Bronchus fibroblast of lung (primary cell): ENCODE measurements at places on chromosomes 7 and 10. TPM values are rescaled to one million over a fixed set of nuclear protein-coding genes. Genes with fewer than 3 reads are reported as not detected.

OSBPL3 gene
- 12.6 and 13.5 TPM in 2 replicates for total RNA-seq

TMEM196 gene
- total RNA-seq = under 0.01 TPM in 1 of 2 replicates, not detected in the other

PLXNA4 gene
- under 0.01 and 0.15 TPM in 2 replicates for total RNA-seq

STN1 gene
- 36.7 and 37.5 TPM in 2 replicates for total RNA-seq

LIPM gene
- total RNA-seq = not detected in 2 replicates

CPA4 gene
- total RNA-seq = 26.7 and 28.1 TPM in 2 replicates

PURB gene
- total RNA-seq = 4.5 and 6.4 TPM in 2 replicates

PPP1R17 gene
- not detected in 2 replicates for total RNA-seq

SYNPO2L gene
- under 0.01 TPM in 1 of 2 replicates, not detected in the other for total RNA-seq

ENKUR gene
- 0.45 TPM in 1 of 2 replicates, not detected in the other for total RNA-seq

PLAC9 gene
- 16.6 and 23.6 TPM in 2 replicates for total RNA-seq

SLIT1 gene
- total RNA-seq = under 0.01 and 0.17 TPM in 2 replicates

GPR26 gene
- not detected in 2 replicates for total RNA-seq

CALN1 gene
- under 0.01 TPM in 1 of 2 replicates, not detected in the other for total RNA-seq

SCD gene
- total RNA-seq = 820 and 879 TPM in 2 replicates

GDI2 gene
- 309 and 351 TPM in 2 replicates for total RNA-seq

PDZD7 gene
- 0.84 and 1.0 TPM in 2 replicates for total RNA-seq

HOXA3 gene
- total RNA-seq = 1.3 and 2.9 TPM in 2 replicates

CDNF gene
- total RNA-seq = 0.34 and 1.9 TPM in 2 replicates

TFEC gene
- not detected in 2 replicates for total RNA-seq

TMEM139 gene
- total RNA-seq = 0.17 and 0.45 TPM in 2 replicates

SPDYE9 gene
- total RNA-seq = not detected in 2 replicates

FAM131B gene
- total RNA-seq = 0.84 and 1.0 TPM in 2 replicates

ZNF365 gene
- 0.74 and 0.84 TPM in 2 replicates for total RNA-seq

FEZF1 gene
- not detected in 2 replicates for total RNA-seq

TES gene
- 40.9 and 47.1 TPM in 2 replicates for total RNA-seq

ITPRID1 gene
- not detected in 2 replicates for total RNA-seq

HILPDA gene
- 18.5 and 24.1 TPM in 2 replicates for total RNA-seq

CCDC136 gene
- 1.2 and 3.3 TPM in 2 replicates for total RNA-seq

AKR1C1 gene
- 27.1 and 28.4 TPM in 2 replicates for total RNA-seq

LRIT1 gene
- total RNA-seq = not detected in 2 replicates

LARP4B gene
- 24.4 and 29.1 TPM in 2 replicates for total RNA-seq

NFE2L3 gene
- total RNA-seq = 13.2 and 15.1 TPM in 2 replicates

HYAL4 gene
- total RNA-seq = not detected in 2 replicates

ATRNL1 gene
- 1.0 and 1.6 TPM in 2 replicates for total RNA-seq

THNSL1 gene
- 2.2 and 2.4 TPM in 2 replicates for total RNA-seq

HOXA2 gene
- 1.3 and 1.5 TPM in 2 replicates for total RNA-seq

PNLIP gene
- not detected in 2 replicates for total RNA-seq

ACTR3C gene
- total RNA-seq = 0.17 and 0.45 TPM in 2 replicates
